ENCODE measurements at places on chromosomes 16 and 17. TPM values are rescaled to one million over a fixed set of nuclear protein-coding genes. Genes with fewer than 3 reads are reported as not detected.

DNA sequence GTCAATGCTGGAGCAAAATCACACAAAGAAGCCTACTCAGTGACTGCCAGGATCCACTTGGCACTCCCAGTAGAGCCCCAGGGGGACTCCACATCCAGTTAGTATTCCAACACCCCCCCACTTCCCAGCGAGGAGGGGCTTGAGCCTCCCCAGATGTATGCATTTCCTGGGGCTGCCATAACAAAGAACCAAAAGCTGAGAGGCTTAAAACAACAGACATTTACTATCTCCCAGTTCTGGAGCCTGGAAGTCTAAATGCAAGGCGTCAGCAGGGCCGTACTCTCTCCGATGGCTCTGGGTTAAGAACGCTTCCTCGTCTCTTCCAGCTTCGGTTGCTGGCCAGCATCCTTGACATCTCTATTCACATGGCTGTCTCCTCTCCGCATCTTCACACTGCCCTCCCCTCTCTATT, 23.0 kb upstream of the GNA13 start:
- no peak overlapping the region for H3K27ac ChIP-seq
- no peak overlapping the region for H3K4me3 ChIP-seq
- DNase-seq: peak; percentile 38

GRCh38 chr17:40819528-40820125, 2.8 kb downstream of the KRT10 start:
- peak overlapping the region; percentile 78 for H3K4me3 ChIP-seq
- H3K27me3 ChIP-seq: peaks cover 34% of the 10 kb centered on the region
- no peaks in the 10 kb centered on the region for H3K36me3 ChIP-seq

- H3K27ac ChIP-seq: no peak overlapping the region
- H3K36me3 ChIP-seq: no peaks in the 10 kb centered on the region
- peak; percentile 55 for DNase-seq
These were observed 4.1 kb downstream of the HS3ST3B1 start for GRCh38 chr17:14304773-14305517.

ANKRD40CL gene
- total RNA-seq: not detected
